ENCODE measurements at places on chromosomes 16 and 17. TPM values are rescaled to one million over a fixed set of nuclear protein-coding genes. Genes with fewer than 3 reads are reported as not detected.

STX1B gene
- 0.74 TPM for total RNA-seq

PSMB10 gene
- total RNA-seq = 26.1 TPM

EXOSC6 gene
- 35.5 TPM for total RNA-seq

C16orf89 gene
- total RNA-seq = 6.0 TPM

RFWD3 gene
- total RNA-seq = 20.9 TPM

ACSM3 gene
- total RNA-seq = 11.3 TPM

TBC1D3G gene
- total RNA-seq = not detected

DNA sequence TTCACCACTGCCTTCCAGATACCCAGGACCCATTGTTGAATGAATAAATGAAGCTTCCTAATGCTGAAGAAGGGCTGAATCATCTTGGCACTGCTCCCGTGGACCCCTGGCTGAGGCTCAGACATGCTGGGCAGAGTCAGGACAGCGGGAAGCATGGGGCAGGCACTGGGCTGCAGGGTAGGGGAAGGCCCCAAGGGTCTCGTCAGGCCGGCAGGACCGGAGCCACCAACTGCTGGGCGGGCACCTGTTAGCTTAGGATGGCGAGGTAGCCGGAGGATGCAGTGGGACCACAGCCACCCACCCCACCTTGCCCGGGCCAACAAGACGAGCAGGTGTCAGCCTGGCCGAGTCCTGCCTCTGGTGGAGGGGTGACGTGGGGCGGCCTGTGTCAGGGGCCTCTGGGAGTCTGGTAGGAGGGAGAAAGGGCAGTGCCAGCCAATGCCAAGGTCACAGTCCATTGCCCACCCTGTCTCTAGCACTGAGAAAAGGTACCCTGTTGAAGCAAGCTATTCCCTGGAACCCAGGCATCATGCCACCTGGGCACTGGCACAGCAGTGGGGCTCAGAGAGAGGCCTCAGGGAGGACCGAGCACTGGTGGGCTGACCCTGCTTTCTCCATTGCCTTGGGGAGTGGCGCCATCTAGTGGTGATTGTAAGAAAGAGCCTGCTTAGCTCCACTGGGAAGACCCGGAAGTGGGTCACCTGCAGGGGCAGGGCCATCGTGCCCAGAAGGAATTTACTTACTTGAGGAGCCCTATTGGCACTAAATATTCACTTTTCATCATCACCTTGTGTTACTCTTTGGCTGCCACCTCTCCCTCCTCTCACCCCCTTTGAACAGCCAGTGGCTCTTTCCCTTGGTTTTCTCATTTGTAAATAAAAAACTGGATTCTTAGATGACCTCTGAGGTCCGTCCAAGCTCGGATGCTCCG is 3.0 kb upstream of the DLX3 start:
- DNase-seq = peak; percentile 72

GRCh38 chr16:84585886-84586285 is 32.0 kb downstream of the COTL1 start:
- no peak for DNase-seq

GRCh38 chr17:8133941-8134340 is 10.0 kb upstream of the HES7 start:
- DNase-seq = no peak

DNA sequence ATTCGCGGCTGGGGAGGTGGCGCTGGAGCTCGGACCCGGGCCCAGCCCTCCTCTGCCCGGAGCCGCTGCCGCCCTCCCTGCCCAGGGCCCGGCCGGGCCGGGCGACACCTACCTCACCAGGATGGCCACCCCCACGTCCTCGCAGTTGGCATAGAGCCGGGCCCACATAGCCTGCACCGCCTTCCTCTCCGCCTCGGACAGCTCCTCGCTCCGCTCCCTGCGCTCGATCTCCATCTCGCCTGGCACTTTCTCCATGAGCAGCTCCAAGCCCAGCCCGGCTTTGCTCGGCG is 276 bp downstream of the CYGB start:
- DNase-seq = no peak

- DNase-seq = no peak
These were observed 23.9 kb upstream of the TNS4 start for GRCh38 chr17:40525294-40525693.

- DNase-seq = no peak
These were observed 391.0 kb downstream of the WWOX start for GRCh38 chr16:78490431-78490830.

DNA sequence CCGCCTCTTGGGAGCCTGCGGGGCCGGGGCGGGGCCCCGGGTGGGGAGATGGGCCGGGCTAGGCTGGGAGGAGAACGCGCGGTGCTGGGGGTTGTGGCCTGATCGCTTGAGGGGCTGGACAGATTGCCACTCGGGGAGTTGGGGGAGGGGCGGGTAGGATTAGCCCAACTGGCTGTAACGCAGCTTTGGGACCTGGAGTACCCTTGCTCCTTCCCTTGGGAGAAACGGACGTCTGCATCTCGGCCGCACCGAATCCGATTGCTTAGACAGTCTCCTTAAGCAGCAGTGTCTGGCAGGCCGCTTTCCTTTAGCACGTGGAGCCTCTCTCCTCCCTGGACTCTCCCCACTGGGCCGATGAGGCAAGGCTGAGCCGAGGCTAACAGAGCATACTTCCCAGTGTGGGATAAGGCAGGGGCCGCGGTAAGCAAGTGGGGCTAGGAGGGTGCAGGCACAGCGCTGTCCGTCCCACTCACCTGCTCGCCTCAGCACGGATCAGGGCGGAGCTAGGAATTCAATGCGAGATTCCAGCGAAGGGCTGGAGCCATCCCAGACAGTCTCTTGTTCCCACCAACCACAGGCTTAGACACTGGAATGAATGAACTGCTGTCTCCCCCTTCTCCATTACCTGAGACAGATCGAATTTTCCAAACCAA is 540 bp upstream of the ACLY start:
- DNase-seq = no peak

- no peak for DNase-seq
These were observed 294.2 kb upstream of the AXIN2 start for GRCh38 chr17:65855675-65856074.

GRCh38 chr17:32944248-32945020 is 16.5 kb downstream of the TMEM98 start:
- no peak for DNase-seq

GRCh38 chr17:60303406-60304099 is 88.4 kb downstream of the USP32 start:
- no peak for DNase-seq

DNA sequence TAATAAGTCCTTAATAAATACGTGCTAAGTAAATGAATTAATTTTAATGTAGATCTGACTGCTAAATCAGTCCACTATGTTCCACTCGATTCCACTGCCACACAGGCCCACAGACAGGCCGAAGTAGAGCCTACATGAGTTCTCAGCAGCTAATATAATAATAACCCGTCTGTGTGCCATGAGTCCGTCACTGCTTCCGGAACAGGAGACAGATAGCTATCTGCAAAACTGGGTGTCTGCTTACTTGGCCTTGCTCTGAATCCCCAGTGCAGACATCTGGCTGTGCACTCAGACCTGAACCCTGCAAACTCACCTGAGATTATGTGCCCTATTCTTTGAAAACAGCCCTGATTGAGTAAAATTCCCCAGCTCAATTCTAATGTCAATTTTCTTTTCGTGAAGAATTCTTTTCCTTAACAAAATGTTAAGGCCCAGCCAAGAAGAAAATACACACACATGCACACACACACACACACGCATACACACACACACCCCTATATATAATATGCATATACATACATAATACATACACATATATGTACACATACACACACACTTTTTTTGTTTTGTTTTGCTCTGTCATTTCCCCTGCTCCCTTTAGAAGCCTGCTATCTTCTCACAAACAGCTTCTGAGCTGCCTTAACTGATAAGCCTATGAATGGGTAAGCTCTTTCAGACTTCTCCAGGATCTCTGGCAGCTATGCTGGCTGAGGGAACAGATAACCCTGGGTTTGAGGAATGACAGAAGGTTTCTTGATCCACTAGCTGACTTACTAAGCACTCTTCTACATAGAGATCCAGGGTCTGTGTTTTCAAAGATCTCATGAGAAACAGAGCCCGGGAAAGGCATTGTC is 39.8 kb upstream of the TOM1L1 start:
- DNase-seq = no peak

- no peak for DNase-seq
These were observed 66.6 kb downstream of the NOS2 start for GRCh38 chr17:27733773-27734172.

DNA sequence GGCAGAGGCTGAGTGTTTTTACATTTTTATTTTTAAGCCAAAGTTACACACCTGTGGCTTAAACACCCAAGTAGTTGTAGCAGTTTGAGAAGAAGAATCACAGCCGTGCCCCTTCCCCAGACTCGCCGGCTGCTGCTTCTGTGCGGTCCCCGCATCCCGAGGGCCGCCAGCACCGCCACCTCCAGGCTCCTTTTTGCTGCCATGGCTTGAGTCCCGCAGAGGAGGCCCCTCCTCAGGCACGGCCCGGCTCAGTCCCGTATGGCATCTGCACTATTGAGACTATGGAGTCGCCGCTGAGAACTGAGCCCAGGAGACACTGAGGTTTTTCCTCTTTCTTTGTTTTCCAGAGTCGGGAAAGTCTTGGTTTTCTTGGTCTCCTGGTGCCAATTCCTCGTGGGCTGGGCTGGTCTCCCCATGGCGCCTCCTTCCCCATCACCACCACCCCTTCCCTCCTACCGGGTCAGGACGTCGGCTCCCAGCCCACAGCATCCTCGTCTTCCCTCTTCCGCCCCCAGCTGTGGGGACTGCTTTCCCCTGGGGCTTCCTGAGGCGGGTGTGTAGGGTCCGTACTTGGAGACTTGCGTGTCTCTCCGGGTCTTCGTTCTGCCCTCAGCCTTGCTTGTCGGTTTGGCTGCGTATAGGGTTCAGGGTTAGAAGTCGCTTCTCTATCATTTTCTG is 32.6 kb upstream of the CDH15 start:
- DNase-seq = no peak

DNA sequence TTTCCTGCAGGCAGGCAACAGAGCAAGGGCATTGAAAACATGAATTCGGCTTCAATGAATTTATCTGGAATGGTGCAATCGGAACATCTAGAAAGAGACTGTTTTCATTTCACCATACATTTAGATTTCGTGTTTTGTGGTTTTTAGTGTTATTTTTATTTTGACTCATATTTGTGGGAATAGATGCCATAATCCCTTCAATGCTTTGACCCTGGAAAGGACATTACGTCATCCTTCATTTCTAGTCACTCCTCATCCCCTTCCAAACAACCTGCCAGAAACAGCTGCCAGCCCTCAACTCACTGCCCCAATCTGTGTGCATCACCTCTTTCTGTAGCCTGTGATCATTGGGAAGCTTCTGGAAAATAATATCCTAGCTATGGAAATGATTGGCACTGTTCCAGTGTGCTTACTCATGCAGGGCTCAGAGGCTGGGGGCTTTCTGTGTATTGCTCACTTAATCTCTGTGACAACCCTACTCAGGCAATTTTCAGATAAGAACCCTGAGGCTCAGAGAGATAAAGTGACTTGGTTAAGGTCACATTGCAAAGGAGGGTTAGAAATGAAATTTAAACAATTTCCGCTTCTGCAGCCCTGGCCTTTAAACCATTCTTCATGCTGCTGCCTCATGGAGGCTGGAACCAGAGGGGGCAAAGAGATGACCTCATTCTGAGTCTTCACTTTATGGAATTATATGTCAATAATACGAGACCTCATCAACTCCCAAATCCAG is 9.5 kb upstream of the KSR1 start:
- no peak for DNase-seq

DNA sequence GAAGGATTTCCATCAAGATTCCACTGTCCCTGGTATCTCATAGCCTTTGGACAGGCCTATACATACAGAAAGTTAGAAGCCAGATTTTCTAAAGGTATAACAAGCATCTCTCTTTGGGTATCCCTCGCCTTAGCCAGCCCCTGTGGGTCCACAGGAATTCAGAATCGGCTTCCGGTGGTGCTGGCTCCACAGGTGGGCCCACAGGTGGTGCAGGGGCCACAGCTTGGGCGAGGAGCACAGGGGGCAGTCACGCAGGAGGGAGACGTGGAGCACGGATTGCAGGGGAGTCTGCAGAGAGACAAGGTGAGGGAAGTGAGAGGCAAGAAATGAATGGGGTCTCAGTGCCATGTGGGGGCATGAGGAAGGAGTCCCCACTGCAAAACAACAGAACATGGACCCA is 3.5 kb downstream of the KRT38 start:
- no peak for DNase-seq

DNA sequence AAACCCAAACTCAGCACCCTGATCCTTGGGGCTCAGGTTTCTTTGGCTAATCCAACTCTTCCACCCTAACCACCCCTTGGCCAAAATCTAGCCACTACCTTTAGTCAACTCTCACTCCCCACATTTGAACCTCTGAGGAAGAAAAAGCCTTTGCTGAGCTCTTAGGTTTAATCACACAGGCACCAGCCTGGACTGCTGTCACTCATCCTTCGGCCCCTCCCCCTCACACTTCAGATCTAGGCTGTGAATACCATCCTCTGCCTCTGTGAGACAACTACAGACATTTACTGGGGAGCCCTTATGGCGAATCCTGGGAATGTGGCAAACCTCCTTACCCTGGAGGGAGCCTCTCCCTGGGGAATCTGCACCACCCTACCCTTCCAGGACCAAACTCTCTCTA is 5.3 kb upstream of the RNASEK start:
- no peak for DNase-seq

DNA sequence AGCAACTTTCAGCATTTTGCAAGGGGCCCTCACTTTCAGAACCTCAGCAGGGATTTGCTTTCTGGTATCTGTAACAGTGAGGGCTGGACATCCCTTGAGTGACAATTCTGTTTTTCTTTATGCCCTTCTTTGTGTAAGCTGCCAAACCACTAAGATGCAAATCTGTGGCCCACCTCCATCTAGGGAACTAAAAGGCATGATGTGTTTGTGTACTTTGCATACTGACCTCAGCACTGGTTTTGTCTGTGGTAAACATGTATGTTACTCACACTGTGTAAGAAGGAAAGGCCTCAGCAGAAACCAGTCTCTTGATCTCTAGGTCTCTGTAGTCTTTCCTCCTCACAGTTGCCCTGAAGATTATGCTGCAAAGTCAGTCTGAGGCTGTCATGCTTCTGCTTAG is 396.6 kb upstream of the DYNLRB2 start:
- DNase-seq = no peak

DNA sequence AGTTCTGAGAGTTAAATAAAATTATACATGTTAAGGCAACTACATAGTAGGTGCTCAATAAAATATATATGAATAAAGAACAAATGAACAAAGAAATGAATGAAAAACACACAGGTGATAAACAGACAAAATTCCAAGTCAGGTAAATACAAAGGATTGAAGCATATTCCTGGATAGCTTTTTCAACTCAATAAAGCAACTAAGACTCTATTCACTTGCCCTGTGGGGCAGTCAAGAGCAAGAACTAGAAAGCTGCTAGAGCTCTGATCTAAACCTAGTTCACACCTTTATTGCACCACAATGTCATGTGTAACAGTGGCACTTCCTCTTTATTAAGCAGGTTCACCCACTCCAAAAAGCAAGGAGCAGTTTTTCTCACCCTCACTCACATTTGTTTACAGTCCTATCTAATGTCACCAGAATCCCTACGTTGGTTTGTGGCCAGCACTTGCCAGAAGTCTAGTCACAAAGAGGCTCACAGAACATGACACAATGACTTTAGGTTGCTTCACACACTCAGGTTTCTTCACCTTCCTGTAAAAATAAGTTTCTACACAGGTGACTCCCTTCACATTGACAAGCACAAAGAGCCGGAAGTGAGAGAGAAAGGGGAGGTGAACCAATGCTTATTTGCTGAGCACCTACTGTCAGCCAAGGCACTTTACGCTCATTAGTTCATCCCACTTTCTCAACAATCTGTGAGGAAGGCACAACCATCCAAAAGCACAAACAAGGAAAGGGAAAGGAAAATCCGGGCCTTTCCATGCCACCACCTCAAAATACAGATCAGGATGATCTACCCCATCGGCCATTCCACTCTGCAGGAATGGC is 70.8 kb downstream of the XPO6 start:
- no peak for DNase-seq
